ENCODE measurements at places on chromosomes 3 and 15. TPM values are rescaled to one million over a fixed set of nuclear protein-coding genes. Genes with fewer than 3 reads are reported as not detected.

GRCh38 chr3:32392536-32393302 is 1.1 kb downstream of the CMTM7 start:
- peak overlapping the region; percentile 93 for H3K4me3 ChIP-seq
- peaks cover 20% of the 10 kb centered on the region for H3K4me1 ChIP-seq
- H3K27ac ChIP-seq: peak overlapping the region; percentile 77
- DNase-seq: no peak

GRCh38 chr3:151709847-151710246 is 23.9 kb upstream of the AADACL2 start:
- H3K4me3 ChIP-seq: no peak overlapping the region
- no peaks in the 10 kb centered on the region for H3K27me3 ChIP-seq
- H3K36me3 ChIP-seq: peaks cover 6% of the 10 kb centered on the region
- H3K27ac ChIP-seq: no peak overlapping the region
- peaks cover 14% of the 10 kb centered on the region for H3K4me1 ChIP-seq

- H3K4me1 ChIP-seq: peaks cover 19% of the 10 kb centered on the region
- no peaks in the 10 kb centered on the region for H3K27me3 ChIP-seq
- H3K4me3 ChIP-seq: no peak overlapping the region
- DNase-seq: no peak
- no peaks in the 10 kb centered on the region for H3K36me3 ChIP-seq
Measured at GRCh38 chr3:11385326-11385725, 113.1 kb downstream of the ATG7 start.

- peak overlapping the region; percentile 83 for H3K4me3 ChIP-seq
- H3K36me3 ChIP-seq: no peaks in the 10 kb centered on the region
- H3K27ac ChIP-seq: peak overlapping the region; percentile 78
- peaks cover 10% of the 10 kb centered on the region for H3K4me1 ChIP-seq
Measured at GRCh38 chr3:196207833-196208607, 3.2 kb downstream of the ZDHHC19 start.

- H3K27me3 ChIP-seq: no peaks in the 10 kb centered on the region
- peaks cover 3% of the 10 kb centered on the region for H3K36me3 ChIP-seq
- 0 out of 2 replicates have a peak overlapping the region, but pooled peaks have one; percentile 66 for H3K27ac ChIP-seq
- peaks cover 22% of the 10 kb centered on the region for H3K4me1 ChIP-seq
Measured at GRCh38 chr15:59237119-59237855, 30.6 kb downstream of the LDHAL6B start.

TEX55 gene
- total RNA-seq: not detected

GRCh38 chr3:10417847-10418246 is 87.5 kb downstream of the ATP2B2 start:
- peaks cover 3% of the 10 kb centered on the region for H3K27me3 ChIP-seq
- DNase-seq: no peak
- no peak overlapping the region for H3K27ac ChIP-seq
- no peaks in the 10 kb centered on the region for H3K36me3 ChIP-seq
- no peak overlapping the region for H3K4me3 ChIP-seq
- H3K4me1 ChIP-seq: peaks cover 6% of the 10 kb centered on the region

GRCh38 chr15:56835718-56836171 is 82.7 kb upstream of the TCF12 start:
- H3K27ac ChIP-seq: no peak overlapping the region
- H3K27me3 ChIP-seq: no peaks in the 10 kb centered on the region

- H3K27me3 ChIP-seq: no peaks in the 10 kb centered on the region
- H3K4me3 ChIP-seq: no peak overlapping the region
- DNase-seq: no peak
- H3K36me3 ChIP-seq: no peaks in the 10 kb centered on the region
- H3K4me1 ChIP-seq: peaks cover 30% of the 10 kb centered on the region
Measured at GRCh38 chr3:114878114-114878839, 268.8 kb downstream of the ZBTB20 start.

GRCh38 chr3:52820736-52821135 is 9.7 kb downstream of the ITIH4 start:
- peaks cover 12% of the 10 kb centered on the region for H3K4me1 ChIP-seq
- H3K27ac ChIP-seq: no peak overlapping the region
- peak; percentile 76 for DNase-seq
- H3K27me3 ChIP-seq: no peaks in the 10 kb centered on the region
- no peaks in the 10 kb centered on the region for H3K36me3 ChIP-seq

DNA sequence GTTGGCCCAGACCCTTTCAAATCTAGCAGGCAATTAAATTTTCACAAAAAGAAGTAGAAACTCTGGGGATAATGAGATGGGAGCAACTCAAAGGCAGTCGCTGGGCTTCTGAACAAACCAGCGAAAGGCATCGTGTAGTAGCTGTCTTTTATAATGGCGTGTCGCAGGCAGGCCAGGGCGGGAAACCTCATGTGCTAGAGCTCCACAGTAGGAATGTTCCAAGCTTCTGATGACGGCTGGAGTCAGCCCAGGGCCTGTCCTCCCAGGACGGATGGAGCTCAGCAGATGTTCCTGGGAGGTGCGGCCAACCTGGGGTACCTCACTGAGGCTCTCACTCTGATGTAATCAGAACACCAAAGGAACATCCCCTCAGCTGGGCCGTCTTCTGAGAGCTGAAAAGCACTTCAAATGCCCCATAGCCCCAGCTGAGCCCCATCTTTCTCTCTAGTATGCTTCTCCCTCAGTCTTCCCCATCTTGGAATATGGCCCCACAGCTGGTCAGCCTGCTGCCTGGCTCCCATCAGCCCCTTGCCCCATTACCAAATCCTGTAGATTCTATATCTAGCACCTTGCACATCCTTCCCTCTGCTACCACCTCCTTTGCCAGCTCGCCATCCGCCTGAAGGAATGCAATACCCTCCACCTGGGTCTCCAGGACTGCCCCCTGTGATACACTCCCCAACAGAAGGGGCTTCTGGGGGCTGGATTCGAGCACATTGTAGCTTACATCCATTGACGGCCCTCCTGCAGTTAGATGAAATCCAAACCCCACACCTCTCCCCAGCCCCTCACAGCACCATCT is 54.9 kb upstream of the ATP2B2 start:
- DNase-seq: no peak
- no peaks in the 10 kb centered on the region for H3K4me1 ChIP-seq
- H3K36me3 ChIP-seq: no peaks in the 10 kb centered on the region
- no peak overlapping the region for H3K27ac ChIP-seq

APPL1 gene
- total RNA-seq: 32.0 TPM

GRCh38 chr15:29377161-29377560 is 107.5 kb upstream of the NSMCE3 start:
- H3K27ac ChIP-seq: no peak overlapping the region
- H3K27me3 ChIP-seq: no peaks in the 10 kb centered on the region
- no peak overlapping the region for H3K4me3 ChIP-seq

DNA sequence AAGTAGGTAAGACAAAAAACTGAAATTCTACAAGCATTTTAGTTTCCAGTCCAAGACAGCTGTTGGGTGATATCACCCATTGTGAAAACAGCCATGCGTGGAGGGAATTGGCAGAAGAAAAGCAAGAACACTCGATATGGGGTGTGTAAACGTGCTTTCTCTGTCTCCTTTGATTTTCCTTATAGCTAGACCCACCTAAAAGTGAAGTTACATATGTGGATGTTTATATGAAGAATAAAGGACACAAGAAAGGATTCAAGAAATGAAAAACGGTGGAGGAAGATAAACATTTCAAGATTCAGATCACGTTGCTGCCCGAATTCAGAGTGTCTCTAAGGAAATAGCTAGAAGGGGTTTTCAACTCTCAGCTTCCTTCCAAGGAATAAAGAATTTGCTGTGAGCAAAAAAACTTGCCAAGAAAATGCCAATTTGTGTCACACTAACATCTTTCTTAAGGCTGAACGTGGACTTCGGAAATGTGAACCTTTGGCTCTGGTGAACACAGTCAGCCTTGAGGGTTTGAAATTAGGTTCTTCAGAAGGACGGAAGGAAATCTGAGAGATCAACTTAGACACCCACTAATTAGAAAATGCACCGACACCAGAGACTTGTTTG is 269.0 kb upstream of the ADAMTS9 start:
- no peaks in the 10 kb centered on the region for H3K27me3 ChIP-seq
- H3K36me3 ChIP-seq: no peaks in the 10 kb centered on the region
- no peak overlapping the region for H3K27ac ChIP-seq
- no peak for DNase-seq
- H3K4me3 ChIP-seq: no peak overlapping the region
- peaks cover 3% of the 10 kb centered on the region for H3K4me1 ChIP-seq

MINDY2 gene
- total RNA-seq: 29.9 TPM

GRCh38 chr3:149936812-149937230 is 33.9 kb downstream of the PFN2 start:
- peak; percentile 69 for DNase-seq
- no peak overlapping the region for H3K4me3 ChIP-seq
- no peaks in the 10 kb centered on the region for H3K4me1 ChIP-seq
- no peaks in the 10 kb centered on the region for H3K27me3 ChIP-seq
- H3K27ac ChIP-seq: peak overlapping the region; percentile 45

- peak overlapping the region; percentile 71 for H3K4me3 ChIP-seq
- H3K27me3 ChIP-seq: peaks cover 54% of the 10 kb centered on the region
- peaks cover 35% of the 10 kb centered on the region for H3K4me1 ChIP-seq
- no peak overlapping the region for H3K27ac ChIP-seq
Measured at GRCh38 chr3:184514171-184514490, 47.5 kb upstream of the EPHB3 start.

GRCh38 chr15:33430577-33430976 is 119.8 kb downstream of the RYR3 start:
- H3K27me3 ChIP-seq: peaks cover 2% of the 10 kb centered on the region
- DNase-seq: no peak
- peaks cover 9% of the 10 kb centered on the region for H3K4me1 ChIP-seq
- H3K27ac ChIP-seq: no peak overlapping the region

DNA sequence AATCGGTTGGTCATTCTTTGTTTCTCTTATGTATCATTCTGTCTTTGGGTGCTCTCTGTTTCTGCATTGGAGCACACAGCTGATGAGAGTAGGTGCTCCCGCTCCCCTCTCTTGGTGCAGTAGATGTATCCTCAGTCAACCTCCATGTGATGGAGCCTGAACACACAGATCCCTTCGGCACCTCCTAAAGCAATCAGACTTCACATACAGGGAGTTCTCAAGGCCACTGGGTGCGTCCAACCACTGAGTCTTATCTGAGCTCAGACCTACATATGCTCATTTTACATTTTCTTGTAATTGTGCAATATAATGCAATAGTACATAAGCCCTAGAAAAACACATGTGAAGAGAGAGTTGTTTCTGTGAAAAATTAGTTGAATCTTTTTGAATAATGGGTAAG is 198.1 kb upstream of the ATP10A start:
- peaks cover 6% of the 10 kb centered on the region for H3K4me1 ChIP-seq
- no peaks in the 10 kb centered on the region for H3K27me3 ChIP-seq
- peaks cover 8% of the 10 kb centered on the region for H3K36me3 ChIP-seq
- H3K27ac ChIP-seq: no peak overlapping the region
- no peak overlapping the region for H3K4me3 ChIP-seq

KNG1 gene
- 0.34 TPM for total RNA-seq

TBC1D5 gene
- total RNA-seq: 32.9 TPM

TP63 gene
- 0.09 TPM for total RNA-seq

GRCh38 chr3:46537316-46537715 is 28.8 kb downstream of the LRRC2 start:
- H3K4me1 ChIP-seq: peaks cover 33% of the 10 kb centered on the region
- no peak overlapping the region for H3K4me3 ChIP-seq
- H3K36me3 ChIP-seq: peaks cover 7% of the 10 kb centered on the region
- no peak for DNase-seq
- no peaks in the 10 kb centered on the region for H3K27me3 ChIP-seq

GRCh38 chr3:74814181-74814580 is 199.7 kb upstream of the CNTN3 start:
- no peaks in the 10 kb centered on the region for H3K4me1 ChIP-seq
- H3K27me3 ChIP-seq: no peaks in the 10 kb centered on the region
- H3K4me3 ChIP-seq: no peak overlapping the region
- H3K27ac ChIP-seq: no peak overlapping the region
- H3K36me3 ChIP-seq: no peaks in the 10 kb centered on the region

- no peaks in the 10 kb centered on the region for H3K27me3 ChIP-seq
- DNase-seq: peak; percentile 83
- no peak overlapping the region for H3K27ac ChIP-seq
- H3K4me1 ChIP-seq: peaks cover 24% of the 10 kb centered on the region
Measured at GRCh38 chr3:62529230-62529629, 155.9 kb upstream of the FEZF2 start.

DUOXA2 gene
- total RNA-seq: 0.11 TPM

- H3K27me3 ChIP-seq: no peaks in the 10 kb centered on the region
- DNase-seq: no peak
- peaks cover 13% of the 10 kb centered on the region for H3K4me1 ChIP-seq
- no peak overlapping the region for H3K4me3 ChIP-seq
Measured at GRCh38 chr3:81909796-81910195, 148.4 kb upstream of the GBE1 start.

GRCh38 chr3:27428446-27428845 is 55.7 kb downstream of the SLC4A7 start:
- no peaks in the 10 kb centered on the region for H3K4me1 ChIP-seq
- H3K27me3 ChIP-seq: no peaks in the 10 kb centered on the region
- H3K4me3 ChIP-seq: no peak overlapping the region
- H3K36me3 ChIP-seq: peaks cover 48% of the 10 kb centered on the region
- no peak overlapping the region for H3K27ac ChIP-seq
- no peak for DNase-seq

- no peak for DNase-seq
- no peaks in the 10 kb centered on the region for H3K27me3 ChIP-seq
- no peak overlapping the region for H3K27ac ChIP-seq
- H3K36me3 ChIP-seq: no peaks in the 10 kb centered on the region
Measured at GRCh38 chr15:90305932-90306331, 40.5 kb downstream of the NGRN start.

- no peak overlapping the region for H3K4me3 ChIP-seq
- peak overlapping the region; percentile 96 for H3K27ac ChIP-seq
- peaks cover 8% of the 10 kb centered on the region for H3K36me3 ChIP-seq
- peaks cover 71% of the 10 kb centered on the region for H3K4me1 ChIP-seq
Measured at GRCh38 chr3:66485291-66485968, 15.4 kb downstream of the LRIG1 start.

FBXL22 gene
- total RNA-seq: 0.46 TPM

DNA sequence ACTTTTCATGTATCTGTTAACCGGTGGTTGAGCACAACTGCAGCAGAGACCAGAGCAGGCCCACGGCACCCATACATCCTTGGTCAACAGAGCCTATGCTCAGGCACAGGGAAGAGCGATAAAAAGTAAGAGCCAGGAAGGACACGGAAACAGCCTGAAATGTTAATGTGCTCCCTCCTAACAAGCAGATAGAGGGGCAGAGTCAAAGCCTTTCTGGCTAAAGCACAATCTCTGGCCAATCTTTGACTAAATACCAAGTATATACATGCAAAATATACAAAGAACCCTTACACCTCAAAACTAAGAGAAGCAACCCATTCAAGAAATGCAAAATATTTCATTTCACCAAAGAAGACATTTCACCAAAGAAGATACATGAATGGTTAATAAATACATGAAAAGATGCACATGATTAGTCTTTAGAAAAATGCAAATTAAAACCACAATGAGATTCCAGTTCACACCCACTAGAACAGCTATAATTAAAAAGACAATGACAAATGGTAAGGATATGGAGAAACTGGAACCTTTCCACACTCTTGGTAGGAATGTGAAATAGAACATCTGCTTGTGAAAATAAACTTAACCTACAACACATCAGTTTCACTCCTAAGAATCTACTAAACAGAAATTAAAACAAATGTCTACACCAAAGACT is 88.0 kb downstream of the OSBPL10 start:
- no peak overlapping the region for H3K4me3 ChIP-seq
- H3K36me3 ChIP-seq: no peaks in the 10 kb centered on the region
- no peak for DNase-seq
- H3K27ac ChIP-seq: peak overlapping the region; percentile 76
- H3K4me1 ChIP-seq: peaks cover 84% of the 10 kb centered on the region

Data from WTC11 (cell line).